ENCODE measurements at places on chromosomes 5 and 9.

- DNase-seq: no peak
Measured at GRCh38 chr5:179194941-179195381, 134.8 kb downstream of the ZNF354C start.

GRCh38 chr9:36479101-36479500, 79.0 kb upstream of the RNF38 start:
- DNase-seq: no peak

- DNase-seq: no peak
Measured at GRCh38 chr5:164073081-164073480, 567.7 kb downstream of the MAT2B start.

DNA sequence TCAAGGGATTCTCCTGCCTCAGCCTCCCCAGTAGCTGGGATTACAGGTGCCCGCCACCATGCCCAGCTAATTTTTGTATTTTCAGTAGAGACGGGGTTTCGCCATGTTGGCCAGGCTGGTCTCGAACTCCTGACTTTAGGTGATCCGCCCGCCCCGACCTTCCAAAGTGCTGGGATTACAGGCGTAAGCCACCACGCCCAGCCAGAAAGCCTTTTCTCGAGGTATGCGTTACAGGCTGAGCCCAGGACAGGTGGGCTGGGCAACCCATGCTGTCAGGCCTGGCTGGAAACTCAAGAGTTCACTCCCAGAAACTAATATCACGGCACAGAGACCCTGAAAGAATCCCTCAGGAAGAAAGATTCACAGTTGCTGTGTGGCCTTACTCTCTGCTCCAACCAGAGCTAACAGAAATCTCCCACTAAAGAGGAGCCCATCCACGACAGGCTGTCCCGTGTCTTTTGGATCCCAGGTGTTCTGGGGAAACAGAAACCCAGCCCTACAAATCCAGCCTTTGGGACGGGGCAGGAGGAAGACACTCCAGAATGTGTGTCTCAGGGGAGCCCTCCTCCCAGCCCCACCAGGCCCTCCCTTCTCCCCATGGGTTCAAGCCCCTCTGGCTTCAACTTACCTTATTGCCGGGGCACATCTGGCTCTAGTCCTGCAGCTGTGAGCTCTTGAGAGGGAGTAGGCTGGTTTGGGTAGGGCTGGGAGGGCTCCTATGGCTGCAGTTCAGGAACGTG, 400 bp downstream of the TIFAB start:
- DNase-seq: no peak

- no peak for DNase-seq
Measured at GRCh38 chr5:179267071-179267670, 78.1 kb downstream of the ADAMTS2 start.

DNA sequence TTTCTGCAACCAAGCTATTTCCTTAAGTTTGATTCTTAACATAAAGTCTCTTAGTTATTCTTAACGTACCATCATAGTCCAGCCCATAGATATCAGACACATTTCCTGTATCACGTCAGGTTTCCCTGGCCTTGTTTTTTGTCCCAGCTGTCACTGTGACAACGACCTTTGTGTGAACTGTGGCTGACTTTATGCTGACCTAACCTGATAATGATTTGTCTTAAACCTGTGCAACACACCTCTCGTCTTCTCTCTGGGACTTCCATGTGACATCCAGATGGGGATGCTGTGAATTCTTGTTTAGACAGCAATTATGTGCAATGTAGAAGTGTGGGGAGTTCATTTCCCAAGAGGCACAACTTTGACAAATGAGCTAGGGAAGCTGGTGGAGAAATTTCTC, 662.8 kb downstream of the PTPRD start:
- DNase-seq: no peak

DNA sequence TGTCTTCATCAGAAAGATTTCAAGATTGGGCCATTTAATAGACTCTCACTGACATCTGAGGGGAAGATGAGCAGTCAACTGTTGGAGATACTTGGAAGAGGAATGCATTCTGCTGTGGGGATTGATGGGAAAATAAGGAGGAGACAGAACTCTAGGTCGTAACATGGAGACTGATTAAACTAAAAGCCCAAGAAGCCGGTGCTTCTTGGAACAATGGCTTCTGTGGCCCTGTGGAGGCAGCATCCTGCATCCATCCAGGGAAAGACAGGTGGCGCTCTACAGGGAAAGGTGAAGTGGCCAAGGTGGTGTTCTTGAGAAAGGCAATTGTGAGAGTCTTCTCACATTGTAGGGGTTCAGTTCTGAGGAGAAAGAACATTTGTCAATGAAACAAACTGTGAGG, 31.3 kb downstream of the ZFAND5 start:
- DNase-seq: no peak

DNA sequence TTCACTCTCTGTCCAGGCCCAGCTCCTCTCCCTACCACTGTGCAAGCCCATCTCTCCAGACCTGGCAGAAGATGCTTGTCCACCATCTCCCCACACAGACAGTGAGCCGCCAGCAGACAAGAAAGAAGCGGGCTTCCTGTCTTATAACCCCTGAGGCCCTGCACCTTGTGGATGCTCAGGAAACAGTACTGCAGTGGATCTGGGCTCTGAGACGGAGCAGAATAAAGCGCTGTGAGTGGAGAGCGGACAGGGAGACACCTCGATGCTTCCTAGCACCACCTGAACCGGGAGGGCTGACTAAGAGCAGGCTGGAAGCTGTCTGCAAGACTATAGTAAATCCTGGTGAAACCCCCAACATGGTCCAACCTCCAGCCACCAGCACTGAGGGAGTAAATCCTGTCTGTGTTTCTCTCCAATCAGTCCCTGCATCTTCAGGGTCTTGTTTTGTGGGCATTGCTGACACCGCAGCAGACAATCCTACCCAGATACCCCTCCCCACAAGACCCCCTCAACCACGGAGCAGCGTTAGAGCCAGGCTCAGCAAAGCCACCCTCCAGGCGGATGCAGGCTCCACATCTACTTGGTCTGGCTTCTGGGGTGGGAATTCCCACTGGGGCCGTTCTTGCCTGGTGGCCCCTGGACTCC, 18.7 kb downstream of the ORM2 start:
- DNase-seq: no peak

- no peak for DNase-seq
Measured at GRCh38 chr5:41306005-41306404, 92.7 kb upstream of the C6 start.

- DNase-seq: no peak
Measured at GRCh38 chr5:132459031-132459982, 31.3 kb downstream of the IRF1 start.

DNA sequence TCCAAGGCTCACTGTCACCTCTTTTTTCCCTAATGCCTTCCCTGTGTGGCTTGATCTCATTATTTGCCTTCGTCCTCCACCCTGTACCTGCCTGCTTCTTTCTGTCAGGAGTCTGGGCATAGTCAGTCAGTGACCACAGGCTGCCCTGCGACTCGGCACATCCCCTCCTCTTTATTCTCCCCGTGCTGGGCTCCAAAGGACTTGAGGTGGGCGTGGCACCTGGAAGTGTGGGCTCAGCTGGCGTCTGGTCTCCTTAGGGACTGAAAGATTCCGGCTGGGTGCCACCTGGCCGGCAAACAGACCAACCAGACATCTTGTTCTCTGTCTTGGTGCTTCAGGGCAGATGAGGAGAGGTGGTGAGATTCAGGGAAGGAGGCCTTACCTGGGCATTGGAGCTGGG, 29.6 kb upstream of the PRDM12 start:
- no peak for DNase-seq

DNA sequence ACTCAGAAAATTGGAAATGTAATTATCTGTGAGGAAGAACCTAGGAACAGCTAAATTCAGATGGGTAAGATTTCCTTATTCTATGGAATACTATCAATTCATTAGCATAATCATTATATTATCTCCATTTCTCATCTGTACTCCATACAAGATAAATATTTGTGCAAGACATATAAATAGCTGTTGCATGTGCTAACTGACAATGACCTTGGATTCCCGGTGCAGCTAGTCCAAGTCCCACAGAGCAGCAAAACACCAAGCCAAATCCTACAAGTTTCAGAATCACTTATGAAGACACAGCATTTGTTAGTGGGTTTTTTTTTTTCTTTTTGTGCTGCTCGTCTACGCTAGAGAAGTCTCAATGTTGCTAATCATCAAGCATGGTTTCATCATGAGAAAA, 64.8 kb downstream of the NUDT12 start:
- no peak for DNase-seq

GRCh38 chr5:107294669-107295068, 376.1 kb downstream of the EFNA5 start:
- DNase-seq: no peak

All from NCI-H1105 (cell line).